MG63 (cell line): ENCODE measurements at places on chromosomes 2 and 18. TPM values are rescaled to one million over a fixed set of nuclear protein-coding genes. Genes with fewer than 3 reads are reported as not detected.
A peak's percentile ranks its signal among the peaks of the same experiment; 100 is the strongest.

Gene GPR39
- 0.95 and 3.1 TPM in 2 replicates for total RNA-seq

Gene SIX3
- total RNA-seq, result not detected in 2 replicates

DNA sequence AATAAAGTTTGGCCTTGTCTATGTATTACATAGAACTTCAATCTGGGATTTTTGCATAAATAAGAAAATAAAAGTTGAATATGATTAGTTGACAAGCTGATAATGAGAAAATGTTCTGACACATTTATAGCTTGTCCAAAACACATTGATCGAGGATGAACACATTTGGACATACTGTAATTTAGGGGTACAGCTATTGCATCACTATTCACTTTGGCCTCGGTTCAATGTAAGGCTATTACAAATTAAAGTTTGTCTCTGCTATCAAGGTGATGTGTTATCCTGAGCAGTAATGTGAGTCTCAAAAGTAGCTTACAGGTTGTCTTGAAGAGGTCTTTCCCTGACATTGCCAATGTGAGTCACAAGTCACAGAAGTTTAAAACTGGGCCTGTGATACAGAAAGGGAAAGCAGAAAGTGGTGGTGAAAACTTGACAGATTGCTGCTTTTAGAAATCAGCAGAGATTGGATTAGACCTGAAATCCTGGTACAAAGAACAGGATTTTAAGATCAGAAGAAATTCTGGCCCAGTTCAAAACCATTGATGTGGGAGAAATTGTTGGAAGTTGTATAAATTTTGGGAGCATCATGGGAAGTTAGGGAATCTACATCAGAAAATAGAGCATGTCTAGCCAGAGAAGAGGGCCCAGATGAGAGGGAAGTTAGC is 674.1 kb downstream of the NYAP2 start:
- no peak for DNase-seq

- peak; percentile 5 for DNase-seq
These were observed 550.2 kb upstream of the SETBP1 start for GRCh38 chr18:44130376-44130942.
